ENCODE measurements at places on chromosomes 5 and 9.
A peak's percentile ranks its signal among the peaks of the same experiment; 100 is the strongest.

DNA sequence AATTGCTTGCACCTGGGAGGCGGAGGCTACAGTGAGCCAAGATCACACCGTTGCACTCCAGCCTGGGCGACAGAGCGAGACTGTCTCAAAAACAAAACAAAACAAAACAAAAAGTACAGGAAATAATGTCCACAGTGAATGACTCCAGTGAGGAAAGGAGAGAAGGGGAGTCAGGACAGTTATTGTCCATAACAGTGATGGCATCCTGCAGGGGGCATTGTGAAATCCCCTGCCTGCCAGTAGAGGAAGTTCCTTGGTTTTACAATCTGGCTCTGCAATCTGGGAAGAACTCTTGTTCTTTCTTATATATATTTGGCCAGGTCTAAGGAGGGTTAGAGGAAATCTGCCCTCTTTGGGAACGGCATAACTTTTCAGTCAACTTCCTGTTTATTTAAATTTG lies 8.2 kb downstream of the SH3GL2 start:
- H3K27me3 ChIP-seq: no peaks in the 10 kb centered on the region
- H3K36me3 ChIP-seq: no peaks in the 10 kb centered on the region
- H3K4me1 ChIP-seq: no peaks in the 10 kb centered on the region
- no peak overlapping the region for H3K27ac ChIP-seq
- H3K4me3 ChIP-seq: no peak overlapping the region
- DNase-seq: no peak

- no peak overlapping the region for H3K4me3 ChIP-seq
- H3K27ac ChIP-seq: no peak overlapping the region
Observed at GRCh38 chr5:64707191-64707590, 16.9 kb downstream of the SHISAL2B start.

GRCh38 chr9:119339056-119339455 lies 30.2 kb downstream of the BRINP1 start:
- H3K4me3 ChIP-seq: no peak overlapping the region
- H3K4me1 ChIP-seq: no peaks in the 10 kb centered on the region
- no peak for DNase-seq
- H3K36me3 ChIP-seq: no peaks in the 10 kb centered on the region
- no peaks in the 10 kb centered on the region for H3K27me3 ChIP-seq

- peaks cover 33% of the 10 kb centered on the region for H3K4me1 ChIP-seq
- DNase-seq: no peak
Observed at GRCh38 chr9:78691542-78691941, 394.6 kb downstream of the PSAT1 start.

- H3K36me3 ChIP-seq: no peaks in the 10 kb centered on the region
- no peak overlapping the region for H3K27ac ChIP-seq
- peak overlapping the region; percentile 18 for H3K4me3 ChIP-seq
- DNase-seq: peak; percentile 64
- peaks cover 8% of the 10 kb centered on the region for H3K4me1 ChIP-seq
Observed at GRCh38 chr9:137168904-137169856, 671 bp downstream of the LRRC26 start.

- H3K36me3 ChIP-seq: no peaks in the 10 kb centered on the region
- H3K27me3 ChIP-seq: no peaks in the 10 kb centered on the region
- peaks cover 6% of the 10 kb centered on the region for H3K4me1 ChIP-seq
- H3K27ac ChIP-seq: no peak overlapping the region
- no peak for DNase-seq
Observed at GRCh38 chr9:76687861-76688391, 76.3 kb upstream of the PCA3 start.

GRCh38 chr9:94167376-94167890 lies 83.2 kb downstream of the PTPDC1 start:
- H3K27me3 ChIP-seq: no peaks in the 10 kb centered on the region
- peaks cover 3% of the 10 kb centered on the region for H3K36me3 ChIP-seq
- DNase-seq: no peak
- H3K4me3 ChIP-seq: peak overlapping the region; percentile 86
- H3K4me1 ChIP-seq: peaks cover 38% of the 10 kb centered on the region

Data from B cell (primary cell).